Stimulated activated CD8-positive, alpha-beta memory T cell treated with anti-CD3 and anti-CD28 coated beads, Interleukin-4, amount 100 ng/mL, for 4 hours (primary cell): ENCODE measurements at places on chromosomes 1 and 21.

GRCh38 chr1:158700552-158700951, at the start of gene OR6K2:
Gene OR6K2 (minus strand): TSS chr1:158700652. CDS start chr1:158700652, 0 bp downstream.
- DNase-seq: no peak

- no peak for DNase-seq
Measured at GRCh38 chr1:154483941-154484803, 17.8 kb upstream of the TDRD10 start.

DNA sequence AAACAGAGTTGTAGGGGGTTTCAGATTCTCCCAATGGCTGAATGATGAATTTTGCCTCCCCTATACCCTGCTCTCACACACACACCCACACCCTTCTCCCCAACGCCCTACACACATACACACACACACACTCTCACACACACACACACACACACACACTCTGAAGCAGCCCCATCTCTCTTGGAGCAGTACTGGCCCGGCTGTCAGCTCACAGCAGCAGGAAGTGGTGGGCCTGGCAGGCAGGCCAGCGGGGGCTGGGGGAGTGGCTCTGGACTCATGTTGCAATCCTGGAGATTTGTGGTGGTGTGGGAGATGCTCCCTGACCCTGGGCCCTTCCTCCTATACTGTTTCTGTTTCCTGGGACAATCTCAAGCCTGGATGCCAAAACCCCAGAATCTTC, 2.2 kb downstream of the IKBKE start:
- no peak for DNase-seq

- no peak for DNase-seq
Measured at GRCh38 chr1:243253211-243253925, 1.7 kb downstream of the CEP170 start.
